CD4-positive, alpha-beta T cell treated with Interleukin-4 for 4 hours (primary cell): ENCODE measurements at places on chromosomes 3 and 15.

- DNase-seq: no peak
These were observed 62.6 kb downstream of the SMAD3 start for GRCh38 chr15:67127965-67128364.

DNA sequence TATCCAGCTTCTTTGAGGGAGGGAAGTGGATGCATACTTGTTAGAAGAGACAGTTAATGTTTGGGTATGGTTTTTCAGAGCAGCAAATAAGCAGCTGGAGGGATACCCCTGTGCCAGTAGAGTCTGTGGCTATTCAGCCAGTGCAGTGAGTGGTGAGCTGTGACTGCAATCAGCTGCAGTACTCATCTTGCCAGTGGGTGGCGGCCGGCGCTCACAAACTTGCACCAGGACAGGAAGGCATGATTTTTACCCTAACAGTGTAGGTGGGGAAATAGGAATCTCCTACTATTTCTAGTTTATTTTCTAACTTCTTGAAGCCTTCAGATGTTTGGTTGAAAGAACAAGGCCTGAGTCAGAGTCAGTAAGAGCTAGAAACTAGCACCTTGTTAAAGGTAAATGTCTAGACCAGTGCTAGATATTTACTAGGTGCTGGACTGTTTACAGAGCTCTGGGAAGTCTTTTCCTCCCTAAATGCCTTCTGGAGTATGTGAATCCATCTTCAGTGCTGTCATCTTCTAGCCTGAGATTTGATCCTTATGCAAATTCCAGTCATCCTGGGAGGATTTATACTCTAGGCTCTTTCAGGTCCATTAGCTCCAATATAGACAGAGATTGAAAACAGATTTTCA lies 23.6 kb downstream of the TIMP4 start:
- peak; percentile 44 for DNase-seq

GRCh38 chr3:196321162-196321561 lies 3.1 kb upstream of the DYNLT2B start:
- no peak for DNase-seq

DNA sequence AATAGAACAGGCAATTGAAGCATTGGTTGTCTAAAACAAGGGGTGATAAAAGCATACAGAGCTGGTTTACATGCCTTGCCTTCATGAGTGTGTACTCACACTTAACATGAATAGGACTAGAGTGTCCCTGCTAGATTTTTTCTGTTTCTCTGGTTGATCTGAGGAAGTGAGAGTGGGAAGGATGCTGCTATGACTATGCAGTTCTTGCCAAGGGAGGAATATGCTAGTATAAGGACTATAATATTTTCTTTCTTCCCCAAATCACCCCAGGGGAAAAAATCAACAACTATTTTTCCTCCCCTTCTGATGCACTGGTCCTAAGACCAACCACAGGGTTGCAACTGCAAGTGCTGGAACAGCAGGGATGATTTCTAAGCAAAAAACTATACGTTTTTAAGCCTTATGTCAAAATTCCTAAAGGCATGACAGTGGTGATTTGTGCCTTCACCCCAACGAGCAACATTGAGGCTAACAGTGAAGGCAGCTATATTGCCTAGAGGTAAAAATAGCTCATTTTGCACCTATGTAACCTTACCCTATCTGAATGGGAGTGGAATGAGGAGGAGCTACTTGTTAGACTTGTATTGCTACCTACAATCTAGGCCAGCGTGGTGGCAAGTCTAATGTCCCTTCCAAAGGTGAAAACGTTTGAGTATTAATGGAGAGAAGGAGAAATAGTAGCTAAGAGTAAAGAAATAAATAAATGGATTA lies 33.5 kb upstream of the USP8 start:
- DNase-seq: no peak

- DNase-seq: no peak
These were observed 20.9 kb downstream of the NEK11 start for GRCh38 chr3:131047582-131047981.

GRCh38 chr15:99097441-99098410 lies 7.2 kb upstream of the SYNM start:
- no peak for DNase-seq

GRCh38 chr15:74732846-74733245 lies 7.5 kb upstream of the CYP1A1 start:
- no peak for DNase-seq

- no peak for DNase-seq
These were observed 1011.9 kb downstream of the VGLL3 start for GRCh38 chr3:85979034-85979433.

- DNase-seq: no peak
These were observed 115.8 kb downstream of the RPLP1 start for GRCh38 chr15:69568173-69569009.

GRCh38 chr15:79543097-79543496 lies 111.0 kb downstream of the MINAR1 start:
- DNase-seq: no peak

GRCh38 chr3:139519998-139520737 lies 19.4 kb downstream of the RBP1 start:
- no peak for DNase-seq

DNA sequence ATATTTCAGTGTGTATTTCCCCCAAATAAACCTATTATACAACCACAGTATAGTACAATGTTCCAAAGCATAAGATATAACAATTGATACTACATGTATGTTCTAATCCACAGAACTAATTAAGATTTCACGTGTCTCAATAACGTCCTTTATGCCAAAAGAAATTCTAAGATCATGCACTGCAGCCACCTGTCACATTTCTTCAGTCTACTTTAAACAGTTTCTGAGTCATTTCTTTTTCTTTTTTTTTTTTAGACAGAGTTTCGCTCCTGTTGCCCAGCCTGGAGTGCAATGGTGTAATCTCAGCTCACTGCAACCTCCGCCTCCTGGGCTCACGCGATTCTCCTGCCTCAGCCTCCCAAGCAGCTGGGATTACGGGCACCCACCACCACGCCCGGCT lies 190.2 kb downstream of the STAG1 start:
- no peak for DNase-seq

DNA sequence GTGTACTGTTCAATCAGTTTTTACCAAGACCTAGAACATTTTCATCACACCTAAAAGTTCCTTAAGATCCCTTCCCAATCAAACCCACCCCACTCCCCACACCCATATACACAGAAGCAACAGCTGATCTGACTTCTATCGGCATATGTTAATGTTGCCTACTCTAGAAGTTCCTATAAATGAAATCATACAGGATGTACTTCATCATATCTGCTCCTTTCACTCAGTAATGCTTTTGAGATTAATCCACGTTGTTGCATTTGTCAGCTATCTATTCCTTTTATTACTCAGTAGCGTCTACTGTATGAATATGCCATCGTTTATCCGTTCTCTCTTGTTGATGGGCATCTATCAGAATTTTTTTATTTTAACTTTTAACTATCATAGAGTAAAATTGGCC lies 14.3 kb upstream of the FILIP1L start:
- DNase-seq: no peak

GRCh38 chr3:78634316-78634715 lies 1133.5 kb downstream of the ROBO1 start:
- no peak for DNase-seq

DNA sequence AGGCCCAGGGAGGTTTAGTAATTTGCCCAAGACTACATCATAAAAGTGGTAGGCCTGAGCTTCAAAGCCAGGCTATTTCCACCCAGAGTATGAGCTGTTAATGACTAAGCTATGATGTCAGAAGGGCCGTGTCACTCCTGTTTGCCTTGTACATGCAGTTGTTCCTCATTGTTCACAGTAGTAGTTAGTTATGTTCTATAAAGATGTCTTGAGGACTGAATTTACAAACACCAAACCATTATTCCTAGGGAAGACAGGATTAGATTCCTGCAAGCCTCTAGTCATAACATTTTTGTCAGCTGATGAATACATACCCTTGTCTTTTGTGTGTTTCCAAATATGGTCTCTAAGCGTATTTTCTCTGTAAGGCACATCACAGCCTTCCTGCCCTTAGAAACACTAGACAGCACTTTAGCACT lies 20.9 kb upstream of the LARS2 start:
- no peak for DNase-seq

- peak; percentile 13 for DNase-seq
These were observed 74.0 kb upstream of the LIPC start for GRCh38 chr15:58357529-58358476.

- no peak for DNase-seq
These were observed 71.9 kb downstream of the ALDH1A2 start for GRCh38 chr15:57993409-57994145.

GRCh38 chr3:99526921-99527320 lies 111.5 kb upstream of the COL8A1 start:
- DNase-seq: no peak

- DNase-seq: peak; percentile 34
These were observed 22.0 kb downstream of the STARD5 start for GRCh38 chr15:81301815-81302399.

DNA sequence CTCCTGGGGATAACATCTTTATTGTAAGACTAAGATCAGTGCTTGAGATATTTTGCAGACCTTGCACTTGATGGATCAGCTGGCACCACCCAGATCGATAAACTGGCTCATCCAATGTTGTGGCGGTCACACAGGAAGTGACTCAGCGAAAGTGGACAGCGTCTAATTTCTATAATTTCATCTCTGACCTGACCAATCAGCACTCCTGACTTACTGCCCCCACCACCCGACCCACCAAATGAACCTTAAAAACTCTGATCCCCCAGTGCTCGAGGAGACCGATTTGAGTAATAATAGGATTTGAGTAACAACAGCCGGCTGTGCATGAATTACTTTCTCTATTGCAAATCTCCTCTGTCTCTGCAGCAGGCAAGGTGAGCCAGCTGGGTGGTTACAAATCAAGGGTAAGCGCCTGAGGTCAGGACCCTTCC lies 62.7 kb upstream of the RNU6-1 start:
- no peak for DNase-seq

- no peak for DNase-seq
These were observed 19.1 kb downstream of the LRRC31 start for GRCh38 chr3:169850618-169851017.

DNA sequence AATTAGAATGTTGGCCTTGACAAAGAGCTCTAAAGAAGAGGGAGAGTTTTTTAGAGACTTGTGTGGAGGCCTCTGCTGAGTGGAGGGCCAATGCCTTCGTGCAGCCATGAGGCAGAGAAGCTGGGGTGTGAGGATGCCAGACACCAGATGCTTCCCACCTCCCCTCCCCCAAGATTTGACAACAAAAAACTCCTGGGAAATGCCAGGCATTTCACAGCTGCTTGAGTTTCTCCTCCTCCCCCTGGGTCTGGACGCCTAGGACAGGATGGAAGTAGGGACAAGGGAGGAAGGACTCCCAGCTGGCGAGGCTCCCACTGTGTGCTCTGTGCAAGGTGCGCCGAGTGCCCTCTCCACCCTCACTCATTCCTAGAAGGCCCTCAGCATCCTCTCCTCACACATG lies 20.1 kb downstream of the TGM4 start:
- DNase-seq: no peak

GRCh38 chr3:127991251-127991650 lies 61.0 kb upstream of the SEC61A1 start:
- DNase-seq: no peak

GRCh38 chr3:183208260-183208659 lies 44.8 kb upstream of the B3GNT5 start:
- no peak for DNase-seq

GRCh38 chr15:51505251-51505650 lies 117.3 kb downstream of the DMXL2 start:
- no peak for DNase-seq

- no peak for DNase-seq
These were observed 58.4 kb downstream of the IGF2BP2 start for GRCh38 chr3:185766329-185767001.

GRCh38 chr3:153244961-153245360 lies 82.9 kb downstream of the RAP2B start:
- DNase-seq: no peak

DNA sequence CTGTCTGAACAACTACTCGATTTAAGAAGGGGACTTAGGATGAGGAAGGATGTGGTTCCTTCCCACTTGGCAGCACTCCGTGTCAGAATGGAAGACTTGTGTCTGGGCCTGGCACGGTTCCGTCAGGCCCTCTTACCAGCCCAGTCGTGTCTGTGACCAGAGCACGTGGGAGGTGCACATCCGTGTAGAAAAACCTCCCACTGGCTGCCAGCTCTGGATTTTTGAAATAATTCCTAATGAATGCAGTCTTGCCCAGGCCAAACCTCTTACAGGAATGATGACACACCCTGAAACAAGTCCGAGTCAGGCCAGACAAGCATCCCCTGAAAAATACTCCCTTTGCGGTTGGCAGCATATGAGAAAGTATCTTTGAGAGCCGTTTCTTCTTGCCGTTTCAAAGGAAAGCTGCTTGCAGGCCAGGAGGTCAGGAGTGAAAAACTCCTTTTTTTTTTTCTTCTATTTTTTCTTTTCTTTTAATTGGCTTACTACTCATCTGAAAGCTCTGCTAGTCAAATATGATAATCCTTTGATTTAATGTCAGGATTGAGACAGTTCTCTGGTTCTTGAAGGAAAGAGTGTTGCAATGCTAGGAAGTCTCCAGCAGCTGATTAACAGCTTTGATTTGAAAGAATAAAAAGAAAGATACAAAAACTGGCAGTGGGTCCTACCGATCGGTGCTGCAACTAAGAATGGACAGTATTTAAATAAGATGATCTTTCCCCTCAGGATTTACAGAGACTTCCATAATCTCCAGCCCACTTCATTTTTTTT lies 19.8 kb downstream of the IL1RAP start:
- no peak for DNase-seq

- DNase-seq: no peak
These were observed 106.7 kb upstream of the SNRPN start for GRCh38 chr15:24848050-24848449.

- no peak for DNase-seq
These were observed 132.5 kb downstream of the DNAJB8 start for GRCh38 chr3:128334086-128334645.

GRCh38 chr15:63186065-63186464 lies 3.3 kb upstream of the RAB8B start:
- DNase-seq: no peak

GRCh38 chr3:63343674-63344073 lies 65.6 kb downstream of the SYNPR start:
- DNase-seq: peak; percentile 29

- no peak for DNase-seq
These were observed 337.8 kb upstream of the NR2E3 start for GRCh38 chr15:71472566-71472965.

GRCh38 chr15:51160484-51160883 lies 65.8 kb upstream of the TNFAIP8L3 start:
- no peak for DNase-seq

DNA sequence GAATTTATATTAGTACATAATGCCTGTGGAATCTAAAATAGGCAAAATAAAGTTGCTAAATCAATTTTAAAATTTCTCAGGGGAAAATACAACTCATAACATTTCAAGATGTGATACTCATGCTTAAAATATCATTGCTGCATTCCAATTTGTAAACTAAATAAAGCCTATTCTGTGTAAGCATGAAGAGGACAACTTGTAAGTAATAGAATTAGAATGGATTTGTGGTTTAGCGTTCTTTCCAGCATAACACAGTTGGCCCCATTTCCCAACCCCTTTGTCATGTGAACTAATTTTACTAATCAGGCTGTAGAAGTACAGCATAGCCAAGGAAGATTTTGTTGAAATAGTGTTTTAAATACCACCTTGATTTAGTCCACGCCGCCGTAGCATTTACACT lies 437.2 kb downstream of the SI start:
- DNase-seq: no peak

- no peak for DNase-seq
These were observed 14.8 kb downstream of the IL1RAP start for GRCh38 chr3:190528706-190529105.

GRCh38 chr3:189773056-189773455 lies 141.9 kb downstream of the TP63 start:
- no peak for DNase-seq
